ENCODE measurements at places on chromosomes 6 and 20. TPM values are rescaled to one million over a fixed set of nuclear protein-coding genes. Genes with fewer than 3 reads are reported as not detected.

Gene TSPO2
- total RNA-seq = not detected

Gene MCCD1
- not detected for total RNA-seq

GRCh38 chr20:8633366-8633765 is 435.5 kb upstream of the PLCB4 start:
- H3K27me3 ChIP-seq = no peaks in the 10 kb centered on the region
- H3K27ac ChIP-seq = no peak overlapping the region
- H3K4me1 ChIP-seq = no peaks in the 10 kb centered on the region

DNA sequence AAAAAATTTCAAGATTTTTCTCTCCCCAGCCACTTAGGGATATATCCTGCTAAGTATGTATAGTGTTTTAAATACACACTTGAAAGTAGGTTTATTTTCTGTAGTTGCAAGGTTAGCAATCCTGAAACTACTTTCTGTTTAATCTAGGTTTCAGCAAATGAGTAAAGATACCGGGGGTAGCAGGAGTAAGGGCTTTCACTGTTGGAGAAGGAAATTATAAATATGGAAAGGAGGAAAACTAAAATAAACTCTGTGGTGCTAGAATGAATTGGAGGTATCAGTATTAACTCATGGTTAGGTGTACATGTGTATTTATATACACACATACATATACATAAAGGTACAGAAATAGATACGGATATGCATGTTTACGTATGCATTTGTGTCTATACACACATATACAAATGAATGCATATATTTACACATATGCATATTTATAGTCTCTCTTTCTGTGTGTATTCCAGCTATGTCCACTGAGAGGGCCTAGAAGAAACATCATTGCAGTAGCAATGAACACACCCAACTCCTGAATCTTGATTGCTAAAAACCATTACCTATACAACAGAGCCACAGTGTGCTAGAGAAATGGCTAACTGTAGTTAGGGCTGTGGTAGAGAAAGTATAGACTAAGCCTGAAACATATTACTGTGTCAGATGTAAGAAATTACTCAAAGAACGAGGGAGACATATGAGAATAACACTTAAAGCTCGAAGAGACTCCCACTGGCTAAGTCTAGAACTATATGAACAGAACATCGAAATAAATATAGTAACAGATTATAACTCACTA is 95.9 kb upstream of the EMILIN3 start:
- no peaks in the 10 kb centered on the region for H3K27me3 ChIP-seq
- H3K4me3 ChIP-seq = no peak overlapping the region
- no peak for DNase-seq
- H3K4me1 ChIP-seq = peaks cover 9% of the 10 kb centered on the region
- H3K36me3 ChIP-seq = peaks cover 17% of the 10 kb centered on the region

- H3K4me1 ChIP-seq = peaks cover 4% of the 10 kb centered on the region
- peaks cover 4% of the 10 kb centered on the region for H3K27me3 ChIP-seq
- H3K27ac ChIP-seq = no peak overlapping the region
- no peak for DNase-seq
- H3K4me3 ChIP-seq = no peak overlapping the region
Measured at GRCh38 chr20:43584448-43585136, 6.1 kb upstream of the IFT52 start.

DNA sequence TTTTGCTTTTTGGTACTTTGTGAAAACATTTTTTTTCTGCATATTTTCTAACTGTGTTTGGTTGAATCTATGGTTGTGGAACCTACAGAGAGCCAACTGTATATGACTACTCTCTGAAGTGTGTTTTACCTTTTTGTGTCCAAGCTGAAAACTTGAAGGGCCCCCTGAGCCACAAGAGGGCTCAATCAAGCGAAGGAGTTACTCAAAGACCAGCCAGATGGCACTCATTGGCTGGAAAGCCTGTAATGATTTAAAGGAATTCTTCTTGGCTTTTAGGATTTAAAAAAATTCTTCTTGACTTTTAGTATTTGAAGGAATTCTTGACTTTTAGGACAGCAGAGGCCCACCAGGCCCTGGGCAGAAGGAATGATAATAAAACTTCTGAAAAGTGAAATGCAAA is 27.0 kb upstream of the ECI2 start:
- H3K27ac ChIP-seq = no peak overlapping the region
- DNase-seq = no peak
- no peak overlapping the region for H3K4me3 ChIP-seq
- no peaks in the 10 kb centered on the region for H3K36me3 ChIP-seq
- H3K27me3 ChIP-seq = peaks cover 17% of the 10 kb centered on the region

GRCh38 chr6:34383161-34383631 is 9.3 kb downstream of the NUDT3 start:
- no peaks in the 10 kb centered on the region for H3K36me3 ChIP-seq
- H3K27ac ChIP-seq = no peak overlapping the region
- H3K27me3 ChIP-seq = no peaks in the 10 kb centered on the region

- H3K4me1 ChIP-seq = no peaks in the 10 kb centered on the region
- H3K27me3 ChIP-seq = peaks cover 31% of the 10 kb centered on the region
- no peak overlapping the region for H3K4me3 ChIP-seq
- no peak for DNase-seq
- no peaks in the 10 kb centered on the region for H3K36me3 ChIP-seq
- no peak overlapping the region for H3K27ac ChIP-seq
Measured at GRCh38 chr20:56630086-56630493, 984 bp downstream of the TFAP2C start.
